ENCODE measurements at places on chromosomes 7 and 10. TPM values are rescaled to one million over a fixed set of nuclear protein-coding genes. Genes with fewer than 3 reads are reported as not detected.

Gene LIPN
- total RNA-seq = not detected

Gene ACBD7
- total RNA-seq = 1.2 TPM

Gene NME8
- not detected for total RNA-seq

Gene EN2
- 0.90 TPM for total RNA-seq

Gene SORBS1
- total RNA-seq = 0.38 TPM
